ENCODE measurements at places on chromosomes 6 and 20.

GRCh38 chr6:32226434-32226833 lies 2.6 kb upstream of the NOTCH4 start:
- no peak for DNase-seq

DNA sequence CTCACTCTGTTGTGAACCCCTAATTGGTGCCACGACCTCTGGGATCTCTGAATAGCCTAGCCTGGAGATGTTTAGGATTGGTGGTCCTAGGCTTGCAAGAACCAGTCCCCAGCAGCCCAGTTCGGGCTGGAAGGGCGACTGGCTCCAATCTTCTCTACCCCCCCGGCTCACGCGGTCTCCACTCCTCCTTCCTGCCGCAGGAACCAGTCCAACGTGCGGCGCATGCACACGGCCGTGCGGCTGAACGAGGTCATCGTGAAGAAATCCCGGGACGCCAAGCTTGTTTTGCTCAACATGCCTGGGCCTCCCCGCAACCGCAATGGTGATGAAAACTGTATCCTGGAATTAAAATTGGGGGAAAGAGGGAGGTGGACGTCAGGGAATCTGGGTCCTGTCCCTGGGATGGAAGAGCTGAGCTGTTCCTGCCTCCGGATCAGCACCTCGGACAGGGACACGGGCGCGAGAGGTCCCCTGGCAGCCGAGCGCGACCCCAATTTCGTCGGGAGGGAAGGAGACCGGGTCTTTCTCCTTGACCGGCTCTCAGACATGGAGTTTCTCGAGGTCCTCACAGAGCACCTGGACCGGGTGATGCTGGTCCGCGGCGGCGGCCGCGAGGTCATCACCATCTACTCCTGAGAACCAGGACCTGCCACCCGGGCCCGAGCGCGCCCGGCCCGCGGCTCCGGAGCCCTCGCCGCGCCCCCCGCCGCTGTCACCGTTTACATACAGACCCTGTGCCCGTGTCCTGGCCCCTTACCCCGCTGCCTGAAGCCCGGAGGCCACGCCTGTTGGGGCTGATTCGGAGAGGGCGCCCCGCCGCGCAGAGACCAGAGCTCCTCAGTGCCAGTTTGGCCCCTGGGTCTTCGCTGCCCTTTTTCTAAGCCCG lies 28.2 kb downstream of the SLC12A5 start:
- DNase-seq: no peak

DNA sequence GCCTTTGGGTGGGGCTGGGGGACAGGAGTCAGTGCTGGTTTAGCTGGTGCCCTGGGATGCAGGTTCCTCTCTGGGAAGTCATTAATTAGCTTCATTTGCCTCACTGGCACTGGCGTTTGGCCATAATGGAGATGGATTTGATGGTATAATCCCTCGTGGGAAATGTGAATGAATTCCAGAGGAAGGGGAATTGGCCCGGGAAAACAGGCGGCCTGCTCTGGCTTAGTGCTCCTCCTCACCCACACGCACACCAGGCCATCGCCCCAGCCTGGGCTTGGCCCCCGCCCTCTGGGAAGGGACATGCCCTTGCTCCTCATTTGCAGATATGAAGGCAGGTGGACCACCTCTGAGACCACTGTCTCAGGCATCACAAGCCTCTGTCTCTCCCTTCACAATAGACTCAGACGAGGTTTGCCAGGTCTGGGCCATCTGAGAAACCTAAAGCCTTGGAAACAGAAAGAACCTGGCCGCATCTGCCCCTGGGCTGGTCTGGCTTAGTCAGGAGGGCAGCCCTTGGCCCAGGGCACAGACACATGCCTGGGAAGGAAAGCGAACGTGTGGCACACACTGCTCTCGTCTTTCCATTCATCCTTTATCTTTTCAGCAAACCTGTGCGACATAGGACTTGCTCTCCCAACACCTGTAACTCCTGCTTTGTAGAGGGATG lies 199.2 kb upstream of the CDH4 start:
- no peak for DNase-seq

DNA sequence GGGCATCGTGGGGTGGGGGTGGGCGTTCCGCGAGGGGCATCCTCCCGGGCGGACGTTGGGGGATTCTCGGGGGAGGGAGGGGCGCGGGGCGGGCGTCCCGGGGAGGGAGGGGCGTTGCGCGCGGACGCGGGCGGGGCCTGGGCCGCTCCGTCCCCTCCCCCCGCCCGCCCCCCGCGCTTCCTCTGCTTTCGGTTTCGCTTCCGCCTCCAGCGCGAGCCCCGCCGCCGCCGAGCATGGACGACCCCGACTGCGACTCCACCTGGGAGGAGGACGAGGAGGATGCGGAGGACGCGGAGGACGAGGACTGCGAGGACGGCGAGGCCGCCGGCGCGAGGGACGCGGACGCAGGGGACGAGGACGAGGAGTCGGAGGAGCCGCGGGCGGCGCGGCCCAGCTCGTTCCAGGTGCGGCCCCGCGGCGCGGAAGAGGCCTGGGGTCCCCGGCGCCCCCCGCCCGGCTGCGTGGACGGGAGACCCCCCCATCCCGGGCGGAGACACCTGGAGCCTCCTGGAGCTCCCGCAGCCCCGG lies at the start of gene OGFR:
Gene OGFR, plus strand, starts transcription at position 209 of the 528 bp plus-strand sequence. Its CDS starts 25 bp downstream, at position 234.
- peak; percentile 74 for DNase-seq

DNA sequence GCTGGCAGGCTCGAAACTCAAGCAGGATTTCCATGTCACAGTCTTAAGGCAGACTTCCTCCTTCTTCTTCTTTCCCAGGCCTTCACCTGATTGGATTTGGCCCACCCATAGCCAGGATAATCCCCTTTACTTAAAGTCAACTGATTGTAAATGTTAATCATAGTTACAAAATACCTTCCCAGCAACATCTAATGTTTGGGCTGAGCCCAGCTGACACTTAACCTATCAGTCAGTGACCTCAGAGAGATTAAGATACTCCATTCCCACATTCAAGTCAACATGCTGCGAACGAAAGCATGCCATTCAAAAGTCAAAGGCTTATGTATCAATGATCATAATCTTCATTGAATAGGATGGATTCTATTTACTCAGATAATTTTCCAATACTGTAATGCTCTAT lies 16.0 kb downstream of the MAP7 start:
- DNase-seq: no peak

DNA sequence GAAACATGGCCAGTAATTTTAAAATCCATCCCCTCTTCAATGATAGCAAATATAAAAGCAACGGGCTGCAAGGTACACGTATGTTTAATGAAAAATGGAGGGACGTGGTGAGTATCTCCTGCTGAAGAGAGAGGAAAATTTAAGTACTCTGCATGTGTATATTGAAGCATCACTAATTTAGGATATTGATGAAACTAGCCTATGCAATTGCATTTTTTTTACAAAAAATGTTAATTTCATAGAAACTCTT lies 362 bp upstream of the TMX4 start:
- no peak for DNase-seq

DNA sequence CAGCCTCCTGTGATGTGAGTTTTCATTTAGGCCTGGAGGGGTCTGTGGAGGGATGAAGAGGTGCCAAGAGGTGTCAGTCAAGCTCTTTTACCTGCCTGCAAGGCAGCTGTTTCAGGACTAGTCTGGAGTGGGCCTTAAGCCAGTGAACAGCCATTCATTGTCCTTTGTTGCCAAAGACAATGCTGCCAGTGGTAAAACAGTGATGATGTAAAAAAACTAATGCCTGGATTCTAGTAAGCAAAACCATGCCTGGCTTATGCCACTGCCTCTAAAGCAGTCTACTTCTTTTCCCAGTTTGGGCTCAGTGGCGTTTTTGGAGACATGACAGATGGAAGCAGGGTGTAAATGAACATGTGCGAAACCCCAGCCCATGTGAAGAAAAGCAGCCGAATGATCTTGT lies 93.5 kb upstream of the KCNK16 start:
- DNase-seq: no peak

- DNase-seq: no peak
Measured at GRCh38 chr20:50957276-50957675, 1.1 kb downstream of the DPM1 start.

- no peak for DNase-seq
Measured at GRCh38 chr20:39568109-39568508, 606.0 kb downstream of the DHX35 start.

DNA sequence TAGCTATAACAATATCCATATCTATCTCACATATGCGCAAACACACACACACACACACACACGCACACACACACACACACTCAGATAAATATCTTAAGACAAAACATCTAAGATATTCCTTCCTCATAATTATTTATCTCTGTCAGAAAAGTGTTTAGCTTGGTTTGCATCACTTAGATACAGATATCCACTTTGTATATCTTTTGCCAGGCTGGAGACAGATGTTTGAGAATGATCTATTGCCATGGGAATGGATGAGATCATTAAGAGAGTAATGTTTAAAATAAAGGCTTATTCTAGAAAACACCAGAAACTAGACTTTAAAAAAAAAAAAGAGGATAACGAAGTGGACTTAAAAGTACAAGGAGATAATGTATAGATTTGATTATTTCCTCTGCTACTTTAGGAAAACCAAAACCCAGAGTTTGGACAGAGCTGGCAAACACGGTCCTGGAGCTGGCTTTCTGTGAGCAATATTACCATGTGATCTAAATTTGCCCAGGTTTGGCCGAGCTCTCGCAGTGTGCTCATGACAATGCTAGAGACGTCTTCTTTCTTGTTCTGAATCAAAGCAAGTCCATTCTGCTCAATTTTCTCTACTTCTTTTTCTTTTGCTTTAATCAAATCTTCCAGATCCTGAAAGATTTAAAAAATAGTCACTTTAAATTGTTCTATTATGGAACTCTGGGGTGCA lies 411.8 kb downstream of the SYNE1 start:
- no peak for DNase-seq

DNA sequence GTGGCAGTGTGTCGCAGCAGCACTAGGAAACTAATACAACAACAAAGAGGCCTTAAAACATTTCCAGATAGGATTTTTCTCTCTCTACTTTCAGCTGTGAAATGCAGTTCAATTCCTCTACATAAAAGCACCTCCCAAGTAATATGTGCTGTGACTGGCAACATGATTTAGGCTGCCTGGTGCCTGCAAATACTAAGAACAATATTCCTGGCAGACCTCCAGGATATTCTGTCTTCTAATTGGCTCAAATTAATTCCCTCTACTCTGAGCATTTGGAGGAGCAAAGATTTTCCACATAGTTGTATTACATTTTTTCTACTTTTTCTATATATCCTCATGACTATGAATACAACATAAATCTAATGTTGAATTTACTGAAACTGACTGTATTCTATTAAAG lies 33.2 kb downstream of the SCGN start:
- no peak for DNase-seq

DNA sequence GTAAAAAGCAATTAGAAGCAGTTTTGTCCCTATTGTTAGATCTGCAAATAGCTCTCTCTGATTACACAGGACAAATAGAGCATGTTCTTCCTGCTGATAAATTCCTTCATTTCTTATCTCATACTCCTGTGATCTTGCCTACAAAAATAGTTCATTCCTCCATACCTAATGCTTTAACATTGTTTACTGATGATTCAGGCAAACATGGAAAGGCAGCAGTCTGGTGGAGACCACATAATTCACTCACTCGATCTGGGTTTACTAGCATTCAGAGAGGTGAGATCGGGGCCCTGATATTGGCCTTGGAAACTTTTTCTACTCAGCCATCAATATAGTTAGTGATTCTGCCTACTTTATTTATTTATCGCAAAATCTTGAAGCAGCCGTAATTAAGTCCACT lies 20.2 kb downstream of the HLA-DPA1 start:
- DNase-seq: no peak

- DNase-seq: no peak
Measured at GRCh38 chr6:39765508-39766065, 26.6 kb upstream of the DAAM2 start.

DNA sequence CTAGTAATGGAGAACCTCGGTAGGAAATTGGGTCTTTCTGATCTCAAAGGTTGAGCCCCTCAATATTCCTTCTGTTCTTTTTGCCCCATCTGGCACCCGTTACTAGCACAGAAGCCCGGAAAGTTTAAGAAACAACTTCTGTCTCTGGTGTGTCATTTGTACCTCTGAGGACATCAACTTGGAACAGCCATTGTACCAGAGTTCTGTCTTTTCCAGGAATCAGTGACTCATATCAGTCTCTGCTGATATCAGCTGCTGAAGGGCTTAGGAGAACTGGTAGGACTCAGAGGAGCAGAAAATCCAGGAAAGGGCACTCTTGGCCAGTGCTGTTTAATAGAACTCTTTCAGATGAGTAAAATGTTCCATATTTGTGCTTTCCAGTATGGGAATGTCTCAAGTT lies 78.3 kb upstream of the CHD6 start:
- no peak for DNase-seq

DNA sequence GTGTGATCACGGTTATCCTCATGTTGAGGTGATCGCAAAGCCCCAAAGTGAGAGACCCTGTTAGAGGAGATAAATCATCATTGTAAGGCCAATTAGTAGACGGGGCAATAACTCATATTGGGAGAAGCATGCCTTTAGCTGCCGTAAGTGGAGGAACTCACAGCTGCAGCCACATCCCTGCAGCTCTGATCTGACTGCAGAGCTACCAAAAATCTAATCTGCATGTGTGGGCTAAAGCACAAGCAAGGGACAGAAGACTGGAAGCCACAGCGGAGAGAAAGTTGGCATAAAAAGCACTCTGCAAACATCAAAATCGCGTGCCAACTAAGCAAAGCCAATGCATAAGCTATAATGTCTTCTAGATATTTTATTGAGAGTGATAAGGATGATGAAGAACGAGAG lies 79.8 kb downstream of the TBC1D7 start:
- no peak for DNase-seq

DNA sequence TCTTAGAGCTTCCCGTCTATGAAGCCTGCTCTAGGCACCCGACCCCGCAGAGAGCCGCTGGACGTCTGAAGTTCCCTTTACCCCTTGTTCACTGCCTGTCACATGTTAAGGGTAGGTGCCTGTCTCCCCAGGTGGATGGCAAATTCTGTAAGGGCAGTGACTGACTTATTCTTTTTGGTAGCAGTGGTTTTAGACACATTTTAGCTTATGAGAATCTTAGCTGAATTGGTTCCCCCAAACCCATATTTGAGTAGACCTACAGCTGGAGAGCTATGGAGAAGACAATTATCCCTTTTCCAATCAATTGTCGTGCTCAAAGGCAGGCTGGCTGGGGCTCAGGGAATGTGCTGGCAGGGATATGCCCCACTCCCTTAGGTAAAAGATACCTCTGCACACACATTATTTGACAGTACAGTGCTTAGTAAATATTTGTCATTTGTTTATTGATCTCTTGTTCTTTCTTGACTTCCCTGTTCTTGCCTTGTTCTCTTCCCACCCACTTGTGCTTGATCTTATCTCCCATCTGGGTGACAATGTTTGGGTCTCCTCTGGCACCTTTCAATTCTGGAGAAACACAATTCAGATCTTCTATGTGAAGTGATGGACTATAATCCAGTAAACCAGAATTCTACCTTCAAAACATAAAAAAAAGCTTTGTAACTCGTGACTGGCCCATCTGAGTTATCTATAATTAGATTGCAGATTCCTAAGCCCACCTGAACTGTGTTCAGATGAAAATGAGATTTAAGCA lies 114.3 kb upstream of the SLC2A12 start:
- DNase-seq: no peak

- DNase-seq: no peak
Measured at GRCh38 chr6:21467091-21467490, 126.5 kb upstream of the SOX4 start.

- no peak for DNase-seq
Measured at GRCh38 chr6:107655245-107655644, 165.3 kb downstream of the SOBP start.

Data from stimulated activated naive CD4-positive, alpha-beta T cell (primary cell).